ENCODE measurements at places on chromosomes 2 and 18. TPM values are rescaled to one million over a fixed set of nuclear protein-coding genes. Genes with fewer than 3 reads are reported as not detected.

Gene PCBP1
- total RNA-seq: 263 TPM

Gene VIL1
- 488 TPM for total RNA-seq

Gene CENPA
- 1.5 TPM for total RNA-seq

- no peak for DNase-seq
Measured at GRCh38 chr2:64134813-64135212, 9.4 kb downstream of the PELI1 start.

- no peak for DNase-seq
Measured at GRCh38 chr2:27737676-27738348, 33.7 kb upstream of the MRPL33 start.

DNA sequence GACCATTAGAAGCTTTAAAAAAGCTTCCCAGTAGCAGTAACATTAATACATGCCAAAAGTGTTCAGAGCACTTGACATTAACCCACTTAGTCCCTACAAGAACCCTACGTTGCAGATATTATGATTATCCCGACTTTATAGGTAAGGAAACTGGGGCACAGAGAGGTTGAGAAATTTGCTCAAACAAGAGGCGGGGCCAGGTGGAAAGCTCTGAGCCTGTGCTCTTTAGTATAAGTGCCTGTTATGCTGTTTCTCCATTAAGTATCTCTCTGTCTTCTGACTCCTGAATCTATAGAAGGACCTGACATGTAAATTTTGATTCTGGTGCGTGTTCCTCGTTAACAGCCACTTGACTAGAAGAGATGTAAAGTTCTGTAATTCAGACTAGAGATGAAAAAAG is 139.8 kb downstream of the RBMS1 start:
- no peak for DNase-seq

DNA sequence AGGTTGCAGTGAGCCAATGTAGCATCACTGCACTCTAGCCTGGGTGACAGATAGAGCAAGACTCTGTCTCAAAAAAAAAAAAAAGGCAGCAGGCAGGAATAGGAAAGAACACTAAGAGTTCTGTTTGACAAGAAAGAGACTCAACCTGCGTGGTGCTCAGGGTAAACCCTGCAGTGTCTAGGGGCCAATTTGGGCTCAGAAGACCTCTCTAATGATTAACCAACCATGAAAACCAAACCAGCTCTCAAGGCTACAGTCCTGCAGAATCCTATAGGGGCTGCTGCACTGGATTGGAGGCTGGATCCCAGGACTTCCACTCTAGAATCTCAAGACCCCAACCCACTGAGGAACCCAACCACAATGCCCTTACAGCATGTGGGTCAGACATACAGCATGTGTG is 2.4 kb downstream of the TRABD2A start:
- DNase-seq: no peak

GRCh38 chr18:23227726-23228070 is 92.4 kb downstream of the CABLES1 start:
- no peak for DNase-seq
